CD4-positive, alpha-beta T cell treated with Interferon gamma for 1 hour (primary cell): ENCODE measurements at places on chromosomes 7 and 10.
A peak's percentile ranks its signal among the peaks of the same experiment; 100 is the strongest.

DNA sequence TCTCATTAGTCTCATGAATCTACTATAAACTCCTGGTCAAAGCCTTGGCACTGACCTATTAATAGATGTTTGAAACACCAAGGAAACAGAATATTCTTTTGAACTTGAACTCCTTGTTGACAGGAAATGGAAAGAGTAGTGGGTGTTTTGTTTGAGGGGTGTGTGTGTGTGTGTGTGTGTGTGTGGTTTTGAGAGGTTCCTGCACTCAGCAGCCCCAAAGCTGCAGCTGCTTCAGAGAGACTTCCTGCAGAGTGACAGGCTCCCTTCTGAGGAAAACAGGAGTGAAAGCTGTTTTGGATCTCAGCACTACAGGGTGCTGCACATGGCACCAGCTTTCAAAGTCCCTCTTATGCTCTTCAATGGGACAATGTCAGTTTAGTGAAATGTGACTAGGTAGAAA is 546.5 kb upstream of the STEAP1 start:
- DNase-seq = no peak

DNA sequence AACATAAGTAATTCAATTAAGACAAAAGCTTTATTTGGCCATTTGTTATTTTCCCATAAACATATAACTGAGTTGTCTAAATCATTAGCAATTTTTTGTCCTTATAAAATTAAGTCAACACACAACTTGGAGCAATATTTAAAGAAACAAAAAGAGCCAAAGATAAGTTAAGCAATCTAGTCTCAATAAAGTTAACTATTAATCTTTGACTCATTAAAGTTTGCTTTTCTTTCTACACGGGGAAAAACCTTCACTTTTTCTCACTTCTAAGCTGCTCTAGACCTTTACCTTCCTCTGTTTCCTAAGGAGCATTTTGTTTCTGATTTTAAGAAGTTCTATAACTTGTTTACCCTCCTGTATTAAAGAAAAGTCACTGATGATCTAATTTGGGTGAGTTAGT is 867.1 kb upstream of the PHF14 start:
- no peak for DNase-seq

DNA sequence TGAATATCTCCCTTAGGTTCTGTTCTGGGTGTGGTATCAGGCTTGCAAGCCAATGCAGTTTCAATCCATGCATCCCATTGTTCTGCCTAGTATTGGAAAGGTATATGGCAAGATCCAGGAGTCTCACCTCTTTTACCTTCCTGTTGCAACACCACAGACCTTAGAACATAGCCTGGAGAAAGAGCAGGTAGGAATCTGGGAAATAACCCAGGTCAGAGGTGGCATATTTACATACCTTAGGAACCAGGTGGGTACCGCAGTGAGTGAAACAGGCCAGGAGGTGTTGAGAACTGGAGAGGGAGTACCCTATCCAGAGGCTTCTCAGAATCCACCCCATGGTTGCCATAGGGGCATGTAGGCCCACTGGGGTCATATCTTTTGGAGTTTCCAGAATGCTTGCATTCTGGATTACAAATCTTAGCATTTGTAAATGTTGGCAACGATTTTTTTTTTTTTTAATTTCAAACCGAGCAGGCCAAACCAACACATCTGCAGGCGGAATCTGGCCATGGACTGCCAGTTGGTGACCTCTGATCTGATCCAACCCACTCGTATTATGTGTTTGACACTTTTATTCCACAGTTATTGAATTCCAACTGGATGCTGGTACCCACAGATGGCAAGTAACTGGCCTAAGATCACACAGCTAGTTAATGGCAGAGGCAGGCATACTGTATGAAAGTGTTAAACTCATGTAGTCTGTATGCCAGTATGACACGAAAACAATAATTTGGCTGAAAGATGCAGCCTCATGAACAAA is 180.3 kb upstream of the TCF7L2 start:
- DNase-seq = no peak

- no peak for DNase-seq
These were observed 102.5 kb upstream of the CCDC6 start for GRCh38 chr10:60008816-60009215.

DNA sequence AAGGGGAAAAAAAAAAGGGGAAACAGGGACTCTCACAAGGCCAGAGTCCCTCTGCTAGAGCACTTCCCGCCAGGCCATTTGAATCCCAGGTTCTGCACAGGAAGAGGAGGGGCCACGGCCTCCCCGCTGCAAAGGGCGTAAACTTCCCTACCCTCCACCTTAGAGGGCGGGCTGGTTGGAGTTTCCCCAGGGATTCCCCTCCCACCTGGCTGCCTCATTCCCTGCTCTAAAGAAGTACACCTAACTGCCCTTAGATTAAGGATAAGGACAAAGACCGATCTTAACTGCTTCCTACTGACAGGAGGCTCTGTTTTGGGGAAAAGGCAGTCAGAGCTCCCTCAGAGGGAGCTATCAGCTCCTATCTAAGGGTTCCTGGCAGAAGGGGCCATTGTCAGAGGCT is 102.0 kb upstream of the ARMC3 start:
- DNase-seq = peak; percentile 5

DNA sequence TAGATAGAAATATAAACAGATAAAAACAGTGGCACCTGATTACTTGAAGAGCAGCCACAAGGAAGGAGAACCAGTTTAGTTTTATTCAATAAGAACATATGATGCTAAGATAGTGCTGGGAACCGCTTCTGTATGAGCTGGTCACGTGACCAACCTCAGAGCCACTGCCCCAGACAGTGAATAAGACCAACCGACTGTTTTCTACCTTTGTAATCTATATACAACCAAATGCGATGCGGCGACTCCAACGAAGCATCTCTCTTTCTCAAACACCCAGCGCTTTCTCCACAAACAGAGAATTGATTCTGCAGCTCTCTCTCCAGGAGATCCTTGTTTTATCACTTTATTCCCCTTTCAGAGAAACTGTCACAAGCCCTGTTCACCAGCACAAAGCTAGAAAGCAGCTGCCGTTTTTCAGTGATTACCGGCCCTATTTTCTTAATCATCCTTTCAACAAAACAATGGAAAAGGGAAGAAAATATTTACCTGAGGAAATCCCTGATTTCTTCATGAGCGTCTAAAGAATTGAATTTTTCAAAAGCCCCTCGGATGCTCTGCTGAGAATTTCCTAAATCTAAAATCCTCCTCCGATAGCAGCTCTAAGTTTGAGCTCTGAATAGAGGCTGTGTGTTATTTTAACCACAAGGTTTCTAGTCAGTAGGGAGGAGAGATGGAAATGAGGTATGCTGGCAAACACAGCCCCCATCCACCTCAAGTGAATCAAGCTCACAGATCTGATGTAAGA is 55.7 kb upstream of the JCAD start:
- DNase-seq = no peak

GRCh38 chr7:107442678-107443077 is 27.2 kb upstream of the GPR22 start:
- no peak for DNase-seq

DNA sequence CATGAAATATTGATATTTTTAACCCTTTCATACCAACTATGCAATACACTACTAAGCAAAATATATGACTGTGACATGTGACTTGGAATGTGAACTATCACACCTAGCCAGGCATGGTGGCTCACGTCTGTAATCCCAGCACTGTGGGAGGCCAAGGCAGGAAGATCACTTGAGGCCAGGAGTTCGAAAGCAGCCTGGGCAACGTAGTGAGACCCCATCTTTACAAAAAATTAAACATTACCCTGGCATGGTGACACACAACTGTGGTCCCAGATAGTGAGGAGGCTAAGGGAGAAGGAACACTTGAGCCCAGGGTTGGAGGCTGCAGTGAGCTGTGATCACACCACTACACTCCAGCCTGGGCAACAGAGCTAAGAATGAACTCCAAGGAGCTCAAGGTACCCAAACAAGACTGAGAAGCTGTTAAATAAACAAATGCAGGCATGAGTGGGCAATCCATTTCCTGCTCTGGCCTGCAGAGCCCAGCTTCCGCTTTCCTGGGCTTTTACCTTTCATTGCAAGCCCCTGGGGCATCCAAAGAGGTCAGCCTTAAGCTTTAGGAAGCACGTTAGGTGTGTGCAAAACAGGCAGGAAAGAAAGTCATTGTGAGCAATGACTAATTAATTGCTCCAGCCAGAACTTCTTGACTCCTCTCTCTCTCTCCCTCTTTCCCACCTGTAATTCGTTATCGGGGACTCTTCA is 162.1 kb upstream of the FOXK1 start:
- DNase-seq = no peak

GRCh38 chr10:14625765-14626525 is 148.8 kb downstream of the FAM107B start:
- no peak for DNase-seq

DNA sequence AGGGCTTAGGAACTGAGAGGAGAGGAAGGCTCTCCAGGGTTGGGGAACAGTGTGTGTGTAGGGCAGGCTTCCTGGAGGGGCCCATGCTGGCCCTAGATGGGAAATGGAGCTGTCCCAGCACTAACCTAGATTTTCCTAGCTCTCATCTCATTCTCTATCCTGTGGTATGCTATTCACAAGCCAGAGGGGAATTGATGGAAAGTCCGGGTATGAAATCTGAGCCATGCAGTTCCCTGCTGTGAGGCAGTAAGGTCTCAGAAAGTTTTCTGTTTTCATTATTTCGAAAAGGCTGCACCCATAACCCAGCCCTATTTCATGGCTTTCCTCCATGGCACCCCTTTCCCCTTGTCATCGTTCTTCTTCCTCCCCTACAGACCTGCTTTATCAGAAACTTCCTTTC is 220.3 kb downstream of the RPS24 start:
- DNase-seq = no peak

DNA sequence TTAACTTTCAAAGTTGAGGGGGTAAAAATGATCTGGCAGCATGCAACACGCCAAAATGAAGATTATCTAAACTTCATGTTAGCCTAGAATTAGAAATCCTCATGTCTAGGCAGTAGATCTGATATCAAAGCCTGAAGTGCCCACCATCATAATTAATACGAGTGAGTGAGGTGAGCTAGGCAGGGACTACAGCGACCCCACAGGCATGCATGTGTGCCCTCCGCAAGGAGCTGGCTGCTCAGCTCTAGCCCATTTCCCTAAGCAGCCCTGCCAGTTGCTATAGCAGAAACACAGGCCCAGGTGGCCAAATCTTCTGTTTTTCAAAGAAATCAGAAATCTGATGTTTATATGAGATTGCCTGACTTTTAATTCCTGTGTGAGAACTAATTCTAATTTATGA is 93.1 kb upstream of the IFRD1 start:
- DNase-seq = no peak

DNA sequence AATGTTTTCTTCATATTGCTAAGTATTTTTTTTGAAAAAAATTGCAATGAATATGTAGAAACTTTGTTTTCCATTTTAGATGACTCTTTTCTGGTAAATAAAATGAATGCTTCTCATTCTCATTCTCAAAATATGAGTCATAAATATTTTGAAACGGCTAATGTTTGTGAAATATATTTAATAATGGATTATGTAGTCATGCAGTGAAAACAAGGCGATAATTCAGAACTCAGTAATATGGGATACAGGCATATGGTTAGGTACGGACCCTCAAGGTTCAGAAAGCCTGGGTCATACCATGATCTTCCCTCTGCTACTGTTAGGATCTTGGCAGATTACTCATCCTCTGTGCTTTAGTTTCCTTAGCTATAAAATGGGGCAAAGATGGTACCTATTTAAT is 46.2 kb upstream of the SLC39A12 start:
- no peak for DNase-seq

DNA sequence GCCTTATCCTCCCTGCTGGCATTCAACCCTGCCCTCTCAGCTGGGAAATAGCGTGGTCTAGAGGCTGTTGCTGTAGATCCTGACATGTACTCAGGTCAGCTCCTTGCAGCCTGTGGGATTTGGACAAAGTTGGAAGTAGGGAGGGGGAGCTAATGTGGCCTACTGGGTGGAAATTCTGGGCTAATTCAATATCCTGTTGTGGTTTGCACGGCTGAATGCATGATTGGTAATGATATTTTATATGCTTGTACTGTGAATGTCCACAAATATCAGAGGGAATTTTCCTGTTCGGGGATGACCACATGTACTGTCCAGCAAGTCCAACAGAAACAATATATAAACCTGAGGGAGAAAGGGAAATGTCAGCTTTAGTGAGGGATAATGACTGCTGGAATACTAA is 22.1 kb upstream of the NPVF start:
- DNase-seq = no peak

DNA sequence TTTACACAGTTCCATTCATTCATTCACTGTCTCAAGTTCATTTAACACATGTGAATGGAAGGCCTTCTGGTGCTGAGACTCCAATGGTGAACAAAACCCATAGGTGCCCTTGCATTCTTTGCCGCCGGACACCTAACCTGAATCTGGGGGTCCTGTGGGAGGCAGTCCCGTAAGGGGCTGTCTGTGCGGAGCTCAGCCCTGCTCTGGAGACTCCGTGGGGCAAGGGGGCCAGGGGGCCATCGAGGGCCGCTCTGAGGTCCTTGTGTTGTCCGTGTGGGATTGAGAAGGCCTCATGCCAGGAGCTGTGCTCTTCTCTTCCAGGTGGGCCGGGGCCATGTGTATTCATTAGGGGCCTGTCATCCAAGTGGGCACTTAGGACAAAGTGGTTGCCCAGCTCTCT is 15.3 kb downstream of the PTPRE start:
- no peak for DNase-seq

GRCh38 chr7:100346921-100347320 is 11.0 kb upstream of the PILRB start:
- no peak for DNase-seq

DNA sequence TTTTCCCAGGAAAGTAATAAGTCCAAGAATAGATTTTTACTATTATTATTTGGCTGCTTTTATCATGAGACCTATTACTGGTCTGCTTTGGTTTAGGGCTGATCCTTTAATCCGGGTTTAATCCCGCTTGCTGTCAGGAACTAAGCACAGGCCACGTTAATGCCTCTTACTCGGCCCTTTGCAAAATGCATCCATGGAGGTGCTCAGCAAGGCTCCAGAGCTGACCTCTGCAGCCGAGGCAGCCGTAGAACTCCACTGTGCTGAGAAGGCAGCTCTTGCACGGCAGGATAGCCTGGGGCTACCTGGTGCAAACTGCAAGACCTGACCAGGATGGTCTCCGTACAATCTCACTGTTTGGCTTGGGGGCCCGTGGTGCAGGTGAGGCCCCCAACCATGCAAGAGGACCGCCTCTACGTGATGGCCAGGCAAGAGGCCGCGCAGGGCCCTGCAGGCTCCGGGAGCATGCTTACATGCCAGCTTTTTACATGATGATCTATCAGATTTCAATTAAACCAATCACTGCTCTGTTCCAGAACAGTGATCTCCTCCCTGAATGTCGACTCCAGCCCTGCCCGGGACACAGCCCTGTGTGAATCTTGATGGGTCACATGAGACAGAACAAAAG is 10.4 kb upstream of the CALML3 start:
- DNase-seq = no peak
